ENCODE measurements at places on chromosomes 13 and 19.

- DNase-seq: no peak
Observed at GRCh38 chr13:98313922-98314292, 136.8 kb upstream of the RNF113B start.

GRCh38 chr13:25882466-25883357, 169.1 kb downstream of the SHISA2 start:
- no peak for DNase-seq

GRCh38 chr19:6738787-6739389, 592 bp upstream of the TRIP10 start:
- no peak for DNase-seq

DNA sequence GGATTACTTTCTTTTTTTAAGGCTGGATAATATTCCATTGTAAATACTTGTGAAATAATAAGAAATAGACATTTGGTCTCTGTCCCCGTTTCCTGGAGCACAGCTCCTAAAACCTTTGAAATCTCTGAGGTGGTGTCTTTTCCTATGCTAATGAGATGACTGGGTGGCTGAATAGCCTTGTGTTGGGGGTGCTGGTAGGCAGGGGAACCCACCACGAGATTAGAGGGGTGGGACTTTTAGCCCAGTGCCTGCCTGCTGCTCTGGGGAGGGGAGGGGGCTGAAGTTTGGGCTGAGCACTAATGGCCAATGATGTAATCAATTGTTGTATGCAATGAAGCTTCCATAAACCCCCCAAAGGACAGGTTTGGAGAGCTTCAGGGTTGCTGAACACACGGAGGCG, 175.7 kb downstream of the FGF9 start:
- DNase-seq: no peak

DNA sequence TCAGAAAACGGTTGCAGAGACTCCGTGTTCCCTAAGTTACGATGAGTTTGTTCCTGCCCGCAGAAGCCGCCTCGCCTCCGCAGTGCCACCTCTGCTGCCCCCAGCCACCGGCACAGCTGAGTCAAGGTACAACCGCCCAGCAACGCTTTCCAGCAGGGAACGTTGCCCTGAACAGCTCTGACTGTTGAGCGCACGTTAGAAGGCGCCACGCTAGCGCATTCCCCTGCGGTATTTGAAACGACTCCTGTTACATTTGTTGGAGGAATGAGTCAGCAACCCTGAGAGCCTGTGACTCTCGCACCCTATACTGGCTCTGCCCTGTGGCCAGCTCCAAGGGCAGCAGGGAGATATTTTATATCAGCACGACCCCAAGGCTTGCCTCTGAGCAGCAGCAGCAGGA, 302.8 kb downstream of the TEX29 start:
- DNase-seq: no peak

Measured in GM03348 (cell line).